NCI-H1092 treated with DMSO at 0.1 percent for 48 hours (cell line): ENCODE measurements at places on chromosomes 2 and 18.

- no peak for DNase-seq
These were observed 73.3 kb downstream of the NDUFA10 start for GRCh38 chr2:239951825-239952224.

DNA sequence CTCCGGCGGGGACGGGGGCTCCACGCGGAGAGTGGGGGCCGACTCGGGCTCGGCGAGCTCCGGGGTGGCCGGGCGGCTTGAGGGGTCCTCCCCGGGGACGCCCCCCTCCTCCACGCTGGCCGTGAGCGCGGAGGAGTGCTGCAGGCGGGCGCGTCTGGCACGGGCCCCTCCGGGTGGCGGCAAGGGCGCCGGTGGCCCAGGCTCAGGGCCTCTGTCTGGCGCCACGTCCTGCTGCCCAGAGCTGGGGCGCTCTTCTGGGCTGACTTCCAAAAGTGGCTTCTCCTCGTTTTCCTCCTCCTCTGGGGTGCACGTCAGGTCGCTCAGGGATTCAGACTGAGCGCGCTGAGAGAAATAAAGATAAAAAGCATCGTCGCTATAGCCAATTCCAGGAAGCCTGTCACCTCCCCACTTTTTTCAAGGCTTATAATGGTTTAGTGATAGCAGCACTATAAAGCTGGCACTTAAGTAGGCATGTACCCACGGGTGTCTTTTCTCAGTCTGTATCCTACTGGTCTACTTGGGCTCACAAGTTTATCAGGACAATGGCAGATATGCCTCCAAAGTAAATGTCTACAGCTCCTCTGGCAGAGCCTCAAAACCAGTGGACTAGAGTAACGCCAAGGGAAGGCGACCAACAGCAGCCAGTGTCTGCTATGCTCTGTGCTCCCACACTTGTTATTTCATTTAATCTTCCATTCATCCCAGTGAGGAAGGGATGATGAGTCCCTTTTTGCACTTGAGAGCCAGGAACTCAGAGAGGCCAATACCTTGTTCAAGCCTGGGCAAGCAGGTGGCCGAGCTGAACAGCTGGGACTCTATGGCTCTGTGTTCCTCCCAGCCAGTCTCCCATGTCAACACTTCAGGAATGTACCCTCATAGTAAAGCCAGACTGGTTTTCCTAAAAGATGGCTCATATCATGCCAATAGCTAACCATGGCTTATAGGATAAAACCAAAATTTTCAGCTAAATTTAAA lies 92.6 kb upstream of the MGAT4A start:
- no peak for DNase-seq

- no peak for DNase-seq
These were observed 300.6 kb downstream of the AFF3 start for GRCh38 chr2:99841749-99842148.

- DNase-seq, result no peak
These were observed 1.6 kb upstream of the SFTPB start for GRCh38 chr2:85669549-85669948.

GRCh38 chr2:96342085-96342484 lies 6.5 kb downstream of the NCAPH start:
- DNase-seq, result no peak

DNA sequence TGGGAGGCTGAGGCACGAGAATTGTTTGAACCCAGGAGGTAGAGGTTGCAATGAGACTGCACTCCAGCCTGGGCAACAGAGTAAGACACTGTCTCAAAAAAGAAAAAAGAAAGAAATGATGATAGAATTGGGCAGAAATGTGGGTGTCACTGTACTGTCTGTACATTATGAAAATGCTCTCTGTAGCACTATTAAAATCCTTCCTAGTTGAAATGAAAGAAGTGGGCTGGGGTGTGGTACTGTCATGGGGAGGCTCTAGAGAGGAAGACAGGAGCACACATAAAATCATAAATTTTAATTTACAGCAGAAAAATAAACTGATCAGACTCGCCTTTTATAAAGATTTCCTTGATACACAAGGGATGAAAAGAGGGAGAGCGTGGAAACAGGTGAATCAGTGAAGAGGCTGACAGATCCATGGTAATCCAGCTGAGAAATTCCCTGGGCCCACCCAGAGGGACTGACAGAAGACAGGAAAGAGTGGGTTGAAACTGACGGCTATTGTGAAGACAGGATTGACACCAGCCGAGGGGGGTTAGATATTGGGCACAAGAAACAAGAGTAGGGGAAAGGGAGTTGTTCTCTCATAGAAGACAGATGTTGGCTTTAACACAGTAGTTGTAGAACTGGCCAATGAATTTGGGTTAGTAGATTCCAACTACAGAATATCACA lies 96.4 kb upstream of the ATL2 start:
- no peak for DNase-seq

- no peak for DNase-seq
These were observed 250.3 kb downstream of the AGAP1 start for GRCh38 chr2:235744161-235744560.

GRCh38 chr2:140257692-140258300 lies 1477.6 kb upstream of the NXPH2 start:
- DNase-seq, result no peak

- DNase-seq, result no peak
These were observed 17.4 kb upstream of the B4GALT6 start for GRCh38 chr18:31701744-31702143.

DNA sequence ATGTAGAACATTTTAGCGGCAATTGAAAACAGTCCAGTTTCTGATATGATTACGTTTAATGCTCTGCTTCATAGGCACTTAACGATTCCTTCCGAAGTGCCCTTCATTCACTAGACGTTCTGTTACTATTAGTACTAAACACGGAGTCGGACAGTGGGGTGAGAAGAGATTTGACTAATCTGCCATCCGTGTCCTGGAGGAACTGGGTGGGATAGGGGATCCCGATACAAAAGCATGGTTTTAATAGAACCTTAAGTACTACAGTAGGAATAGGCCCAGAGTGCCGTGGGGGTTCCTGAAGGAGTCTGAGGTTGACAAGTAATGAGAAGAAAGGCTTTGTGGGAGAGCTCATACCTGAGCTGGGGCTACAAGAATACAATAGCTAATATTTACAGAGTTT lies 631 bp downstream of the MORN2 start:
- no peak for DNase-seq

GRCh38 chr2:27823569-27823968 lies 52.0 kb downstream of the MRPL33 start:
- DNase-seq, result no peak

DNA sequence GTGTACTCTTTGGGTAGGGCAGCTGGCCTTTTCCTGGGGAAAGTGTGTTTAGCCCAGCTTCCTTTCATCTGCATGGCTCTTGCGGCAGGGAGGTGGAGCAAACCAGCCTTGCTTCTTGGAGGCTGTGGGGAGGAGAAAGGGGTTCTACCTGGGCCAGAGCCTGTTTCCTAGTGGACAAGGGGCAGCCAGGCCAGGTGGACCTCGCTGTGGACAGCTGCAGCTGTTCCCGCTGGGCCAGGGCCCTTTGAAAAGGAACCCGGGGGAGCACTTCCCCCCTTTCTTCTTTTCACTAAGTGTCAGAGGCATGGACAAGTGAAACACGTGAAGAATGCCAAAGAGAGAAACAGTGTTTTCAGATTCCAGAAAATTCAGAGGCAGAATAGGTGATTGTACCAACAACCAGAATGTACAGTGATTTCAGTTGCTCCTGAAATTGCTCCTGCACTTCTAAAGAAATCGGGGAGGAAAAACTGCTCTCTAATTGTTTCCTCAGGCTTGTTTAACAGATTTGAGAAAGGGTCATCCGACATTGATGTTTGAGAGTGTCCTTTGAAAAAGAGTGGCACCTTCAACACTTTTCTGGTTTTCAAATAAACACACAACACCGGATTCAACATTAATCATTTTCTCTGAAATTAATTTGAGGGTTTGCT lies 3.9 kb downstream of the GLI2 start:
- DNase-seq, result no peak

DNA sequence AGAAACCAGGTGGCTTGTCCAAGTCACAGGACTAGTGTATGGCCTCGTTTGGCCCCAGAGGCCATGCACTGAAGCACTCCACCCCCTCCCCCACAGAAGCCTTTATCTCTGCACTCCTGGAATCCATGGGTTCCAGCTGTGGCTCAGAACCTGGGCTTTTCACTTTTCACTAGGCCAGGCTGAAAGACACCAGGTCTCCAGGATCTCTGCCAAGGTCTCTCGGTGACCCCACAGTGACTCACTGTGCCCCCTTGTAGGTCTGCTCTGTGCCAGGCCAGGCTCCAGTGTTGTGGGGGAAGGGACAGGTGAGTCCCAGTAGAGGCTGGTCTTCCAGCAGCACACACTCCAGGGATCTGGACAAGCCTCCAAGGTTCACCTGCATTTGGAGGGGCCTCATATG lies 31.0 kb upstream of the GLI2 start:
- no peak for DNase-seq

DNA sequence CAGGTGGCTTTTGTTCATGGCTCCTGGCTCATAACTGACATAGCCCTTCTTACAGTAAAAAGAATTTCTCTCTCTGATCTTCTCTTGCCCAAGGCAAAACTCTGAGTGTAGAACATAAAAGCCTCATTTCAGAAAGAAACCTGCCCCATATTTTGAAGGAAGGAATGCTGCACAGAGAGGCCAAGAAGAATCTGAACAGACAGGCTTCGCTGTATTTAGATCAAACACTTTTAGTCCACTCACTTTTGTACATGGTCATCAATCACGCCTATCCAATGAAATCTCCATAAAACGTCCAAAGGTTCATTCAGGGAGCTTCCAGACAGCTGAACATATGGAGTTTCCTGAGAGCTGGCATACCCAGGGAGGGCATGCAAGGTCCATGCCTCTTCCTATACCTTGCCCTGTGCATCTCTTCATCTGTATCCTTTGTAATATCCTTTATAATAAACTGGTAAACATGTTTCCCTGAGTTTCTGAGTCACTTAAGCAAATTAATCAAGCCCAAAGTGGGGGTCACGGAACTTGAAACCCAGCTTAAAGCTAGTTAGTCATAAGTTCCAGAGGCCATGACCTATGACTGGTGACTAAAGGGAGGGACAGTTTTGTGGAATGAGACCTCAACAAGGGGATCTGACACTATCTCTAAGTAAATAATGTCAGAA lies 62.5 kb upstream of the TMEM247 start:
- no peak for DNase-seq
